HFFc6 (cell line): ENCODE measurements at places on chromosomes 11 and 22. TPM values are rescaled to one million over a fixed set of nuclear protein-coding genes. Genes with fewer than 3 reads are reported as not detected.

The KCNJ1 gene
- total RNA-seq, result not detected in 3 replicates

DNA sequence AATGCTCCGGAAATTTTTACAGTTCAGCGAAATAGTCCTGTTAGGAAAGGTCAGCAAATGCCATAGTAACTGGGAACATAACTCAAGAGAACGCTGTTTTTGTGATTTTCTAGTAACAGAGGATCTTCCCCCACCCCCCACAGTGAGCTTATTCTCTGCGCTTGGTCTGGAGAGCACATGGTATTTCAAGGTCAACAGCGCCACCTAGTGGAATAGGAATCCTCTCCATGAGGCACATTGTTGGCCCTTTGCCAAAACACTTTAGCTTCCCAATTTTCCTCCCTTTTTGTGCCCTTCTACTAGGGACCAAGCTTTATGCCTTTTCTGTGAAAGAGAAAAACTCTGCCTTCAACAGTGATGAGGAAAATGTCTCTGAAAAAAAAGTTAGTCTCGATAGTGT is 13.2 kb upstream of the OR4C12 start:
- H3K4me1 ChIP-seq, result no peaks in the 10 kb centered on the region
- no peak overlapping the region for H3K4me3 ChIP-seq
- no peaks in the 10 kb centered on the region for H3K36me3 ChIP-seq
- no peak overlapping the region for H3K27ac ChIP-seq

- peak overlapping the region; percentile 42 for H3K27ac ChIP-seq
- H3K4me1 ChIP-seq, result peaks cover 24% of the 10 kb centered on the region
- H3K4me3 ChIP-seq, result no peak overlapping the region
- peak; percentile 30 for DNase-seq
- H3K36me3 ChIP-seq, result peaks cover 58% of the 10 kb centered on the region
Measured at GRCh38 chr11:68598816-68599653, 85.3 kb upstream of the GAL start.

The CSKMT gene
- total RNA-seq, result 15.6 to 20.7 TPM (median 18.6 TPM) in 3 replicates

The ROBO4 gene
- 0.46 to 1.2 TPM (median 0.88 TPM) in 3 replicates for total RNA-seq

- H3K27ac ChIP-seq, result no peak overlapping the region
- no peaks in the 10 kb centered on the region for H3K36me3 ChIP-seq
- peaks cover 7% of the 10 kb centered on the region for H3K27me3 ChIP-seq
- peaks cover 21% of the 10 kb centered on the region for H3K4me1 ChIP-seq
- H3K4me3 ChIP-seq, result no peak overlapping the region
- no peak for DNase-seq
Measured at GRCh38 chr11:65167656-65168055, 2.4 kb upstream of the SPDYC start.

GRCh38 chr22:45482169-45482568 is 20.5 kb upstream of the FBLN1 start:
- peaks cover 30% of the 10 kb centered on the region for H3K4me1 ChIP-seq
- H3K36me3 ChIP-seq, result peaks cover 6% of the 10 kb centered on the region; the same call in 1 of the 2 replicates
- no peaks in the 10 kb centered on the region; the same call in 1 of the 2 replicates for H3K27me3 ChIP-seq
- no peak for DNase-seq
- H3K4me3 ChIP-seq, result no peak overlapping the region

The ZNF70 gene
- total RNA-seq, result 6.0 to 7.0 TPM (median 6.2 TPM) in 3 replicates
